GM18507 (cell line): ENCODE measurements at places on chromosomes 12 and 14.

DNA sequence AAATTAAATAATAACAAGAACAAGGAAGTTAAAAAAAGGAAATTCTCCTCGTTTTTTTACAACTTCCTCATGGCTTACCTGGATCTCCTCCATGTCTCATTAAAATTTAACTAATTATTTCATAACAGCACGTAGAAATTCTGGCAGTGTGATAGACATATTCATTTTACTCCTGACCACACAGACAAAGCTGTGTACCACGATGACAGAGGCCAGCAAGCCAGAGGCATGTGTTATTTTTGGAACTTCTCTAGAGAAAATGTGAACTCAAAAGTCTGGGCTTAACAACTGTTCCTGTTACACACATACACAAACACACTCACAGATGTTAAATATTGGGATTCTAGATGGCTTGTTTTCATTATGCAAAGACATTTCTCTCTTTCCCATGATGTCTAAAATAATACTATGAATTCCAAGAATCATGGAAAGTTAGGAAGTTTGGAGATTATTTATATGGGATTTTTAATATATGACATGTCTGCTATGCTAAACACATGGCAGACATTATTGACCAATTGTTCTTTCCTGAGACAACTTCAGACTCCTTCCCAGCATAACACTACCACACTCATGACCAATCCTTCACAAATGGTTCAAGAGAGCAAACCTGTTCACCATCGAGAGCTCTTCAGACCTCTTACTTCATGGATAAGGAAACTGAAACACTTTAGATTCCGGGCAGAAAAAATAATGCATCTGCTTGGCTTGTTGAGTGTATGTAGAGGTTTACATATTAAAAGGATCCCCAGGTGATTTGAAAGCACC, 158.7 kb downstream of the DACT1 start:
- DNase-seq = no peak

DNA sequence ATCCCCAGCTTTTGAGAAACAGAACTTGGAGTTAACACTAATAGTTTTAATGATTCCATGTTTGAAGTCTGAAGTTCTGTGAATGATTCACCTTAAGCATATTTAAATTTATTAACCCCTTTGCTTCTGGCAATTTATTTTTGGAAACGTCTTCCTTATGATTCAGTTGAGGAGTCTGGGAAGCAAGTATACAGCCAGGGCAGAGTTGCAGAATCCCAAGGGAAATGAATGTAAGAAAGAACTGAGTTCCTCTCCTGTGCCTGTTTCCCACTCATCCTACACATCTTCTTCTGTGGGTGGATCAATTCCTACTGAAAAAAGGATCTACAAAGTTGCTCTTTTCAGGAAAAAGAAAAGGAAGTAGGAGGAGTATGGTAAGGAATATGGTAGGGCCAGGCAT, 108.2 kb upstream of the CCDC91 start:
- DNase-seq = no peak

DNA sequence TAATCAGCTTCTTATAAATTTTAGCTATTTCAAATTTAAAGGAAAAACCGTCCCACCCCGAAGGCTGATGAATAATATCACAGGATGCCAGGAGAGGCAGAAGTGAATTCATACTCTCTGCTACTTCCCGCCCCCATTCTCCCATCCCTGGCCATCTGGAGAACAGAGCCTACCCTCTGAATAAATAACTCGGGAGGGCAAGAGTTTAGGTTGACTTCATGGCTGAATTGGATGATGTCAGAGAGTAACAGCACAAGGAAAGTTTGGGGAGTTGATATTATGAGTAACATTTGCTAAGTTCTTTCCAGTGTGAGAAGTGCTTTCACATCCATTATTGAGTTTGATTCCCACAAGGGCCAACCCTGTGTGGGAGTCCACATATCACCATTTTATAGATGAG, 241.6 kb downstream of the EGLN3 start:
- DNase-seq = no peak

DNA sequence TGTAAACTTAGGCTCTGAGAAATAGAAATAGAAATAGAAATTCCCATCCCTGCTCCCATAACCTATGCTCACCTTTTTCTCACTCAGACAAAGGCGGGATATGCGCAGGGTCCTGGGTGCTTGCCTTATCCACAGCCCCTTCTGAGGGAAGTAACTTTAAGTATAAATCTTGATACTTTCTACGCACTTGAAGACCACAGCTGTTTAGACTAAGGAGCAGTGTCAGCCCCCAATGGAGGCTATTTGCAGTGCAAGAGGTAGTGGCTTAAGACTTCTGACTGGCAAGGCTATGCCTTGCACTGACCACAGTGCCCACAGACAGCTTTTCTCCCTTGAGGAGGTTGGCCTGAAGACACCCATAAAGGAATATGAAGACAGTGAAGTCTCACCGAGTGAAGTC, 35.2 kb downstream of the ASCL1 start:
- DNase-seq = no peak

- no peak for DNase-seq
Measured at GRCh38 chr12:107642240-107642639, 43.4 kb upstream of the PWP1 start.

DNA sequence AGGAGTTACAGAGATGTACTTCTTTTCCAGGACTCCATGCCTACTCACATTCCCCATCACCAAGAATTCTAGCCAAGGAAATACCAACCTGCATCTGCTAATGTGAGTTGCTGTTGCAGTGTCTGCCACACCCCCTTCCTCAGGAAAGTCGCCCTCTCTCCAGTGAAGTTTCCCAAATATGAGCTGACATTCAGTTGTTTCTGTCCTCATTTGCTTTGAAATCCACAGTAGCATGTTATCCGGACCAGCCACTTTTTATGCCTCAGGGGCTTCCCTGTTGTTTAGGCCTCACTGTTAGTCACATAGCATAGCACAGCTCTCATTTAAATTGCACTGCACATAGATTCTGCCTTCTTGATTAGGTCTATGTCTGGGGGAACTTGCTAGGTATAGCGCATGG, 212.4 kb downstream of the EGLN3 start:
- no peak for DNase-seq

- no peak for DNase-seq
Measured at GRCh38 chr12:115230606-115231005, 546.6 kb upstream of the TBX3 start.

- no peak for DNase-seq
Measured at GRCh38 chr14:53127151-53127550, 26.0 kb downstream of the DDHD1 start.
